ENCODE measurements at places on chromosomes 12 and 14.

- DNase-seq = no peak
Observed at GRCh38 chr14:59371771-59372170, 93.4 kb downstream of the GPR135 start.

GRCh38 chr14:35867280-35867629 lies 41.1 kb downstream of the BRMS1L start:
- DNase-seq = no peak

GRCh38 chr14:101810897-101811621 lies 49.5 kb downstream of the PPP2R5C start:
- DNase-seq = no peak

DNA sequence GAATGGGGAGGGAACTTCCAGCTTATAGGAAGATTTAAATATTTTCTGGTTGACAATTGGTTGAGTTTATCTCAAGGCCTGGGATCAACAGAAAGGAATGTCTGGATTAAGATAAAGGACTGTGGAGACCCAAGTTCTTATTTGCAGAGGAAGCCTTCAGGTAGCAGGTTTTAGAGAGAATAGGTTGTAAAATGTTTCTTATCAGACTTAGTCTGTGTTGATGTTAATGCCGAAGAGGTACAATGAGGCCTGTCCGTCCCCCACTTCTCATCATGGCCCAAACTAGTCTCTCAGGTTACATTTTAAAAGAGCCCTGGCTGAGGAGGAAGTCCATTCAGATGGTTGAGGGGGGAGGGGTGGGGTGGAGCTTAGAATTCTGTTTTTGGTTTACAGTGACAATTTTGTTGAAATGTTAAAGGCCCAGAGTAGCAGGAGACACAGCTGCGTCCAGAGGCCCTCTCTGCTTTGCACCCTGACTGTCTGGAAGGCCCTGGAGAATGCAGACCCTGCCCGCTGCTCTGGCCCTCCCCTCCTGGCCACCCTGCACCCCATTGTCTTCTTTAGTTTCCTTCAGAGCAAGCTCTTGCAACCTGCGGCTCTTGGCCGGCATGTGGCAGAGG lies 672.5 kb upstream of the TMEM132C start:
- no peak for DNase-seq

DNA sequence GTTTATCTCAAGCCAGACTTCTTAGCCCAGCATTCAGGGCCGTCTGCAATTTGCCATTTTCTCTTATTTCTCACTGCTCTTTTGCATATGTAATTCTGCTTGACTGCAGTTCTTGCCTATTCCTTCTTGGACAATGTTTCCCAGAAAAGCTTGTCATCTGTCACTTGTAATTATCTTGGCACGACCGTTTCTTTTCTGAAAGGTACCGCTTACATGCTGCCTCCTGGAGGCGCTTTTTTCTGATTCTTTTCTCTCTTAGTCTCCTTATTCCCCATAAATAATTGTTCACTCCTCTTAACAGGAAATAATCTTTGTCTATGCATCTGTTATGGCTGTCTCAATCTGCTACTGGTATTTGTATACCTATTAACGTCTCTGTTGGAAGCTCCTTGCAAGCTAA lies 1.2 kb upstream of the ALDH1L2 start:
- no peak for DNase-seq

DNA sequence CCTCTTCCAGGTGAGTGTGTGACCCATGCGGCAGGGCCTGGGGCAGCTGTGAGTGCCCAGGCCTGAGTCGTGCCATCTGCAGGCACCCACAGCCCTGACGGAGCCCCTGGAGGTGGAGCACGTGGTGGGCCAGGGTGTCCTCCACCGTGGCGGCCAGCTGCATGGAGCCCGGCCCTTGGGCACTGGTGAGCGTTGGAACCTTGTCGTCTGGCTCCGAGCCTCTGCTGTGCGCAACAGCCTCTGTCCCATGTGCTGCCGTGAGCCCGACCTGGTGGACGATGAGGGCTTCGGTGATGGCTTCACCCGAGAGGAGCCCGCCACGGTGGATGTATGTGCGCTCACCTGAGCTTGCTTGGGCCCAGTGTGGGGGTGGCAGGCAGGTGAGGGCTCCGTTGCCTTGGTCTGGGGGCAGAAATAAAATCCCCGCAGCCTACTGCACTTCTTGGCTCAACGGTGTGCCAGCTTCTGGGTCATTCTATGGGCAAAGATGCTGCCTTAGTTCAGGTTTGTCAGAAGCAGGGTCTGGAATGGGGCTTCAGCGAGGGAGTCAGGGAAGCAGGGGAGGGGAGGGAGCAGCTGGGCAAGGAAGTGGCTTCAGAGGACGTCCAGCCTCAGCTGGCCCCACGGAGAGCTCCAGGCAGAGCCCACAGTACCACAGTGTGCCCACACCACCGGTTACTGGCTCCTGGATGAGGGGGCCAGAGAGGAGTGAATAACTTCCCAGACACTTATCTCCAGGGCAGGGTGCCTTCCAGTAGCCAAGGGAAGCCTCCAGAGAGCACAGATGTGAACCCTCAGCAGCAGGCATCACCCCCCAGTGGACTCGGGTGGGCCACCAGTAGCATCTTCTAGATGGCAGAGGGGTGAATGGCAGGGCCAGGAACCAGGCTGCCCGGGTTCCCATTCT lies 1.2 kb upstream of the ARL6IP4 start:
- no peak for DNase-seq

DNA sequence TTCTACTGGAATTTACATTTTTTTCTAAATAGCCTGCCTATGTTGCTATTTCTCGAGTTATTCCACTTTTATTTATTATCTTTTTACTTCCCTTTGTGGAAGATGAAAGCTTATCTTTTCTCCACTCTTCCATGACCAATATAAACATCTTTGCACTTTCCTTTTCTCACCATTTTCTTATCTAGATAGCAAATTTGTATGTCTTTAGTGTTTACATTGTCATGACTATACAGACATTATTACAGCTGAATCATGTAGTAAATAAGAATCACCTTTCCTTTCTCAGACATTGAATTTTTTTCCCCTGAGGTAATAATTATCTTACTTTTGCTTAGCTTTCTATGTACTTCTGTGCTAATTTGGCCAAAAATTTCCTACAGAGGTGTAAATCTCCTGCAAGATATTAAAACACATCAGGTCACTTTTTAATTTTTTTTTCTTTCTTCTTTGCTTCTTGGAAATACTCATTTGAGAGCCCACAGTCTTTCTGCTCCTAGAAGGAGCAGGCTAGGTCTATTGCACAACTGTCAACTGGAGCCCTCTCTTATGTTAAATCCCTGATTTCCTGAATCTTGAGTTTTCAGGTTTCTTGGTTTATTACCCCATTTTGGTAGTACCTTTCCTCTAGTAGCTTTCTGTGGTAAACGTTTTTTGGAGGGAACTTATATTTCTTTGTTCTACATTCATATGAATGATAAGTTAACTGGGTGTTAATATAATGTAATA lies 109.0 kb upstream of the ATP2B1 start:
- DNase-seq = no peak

- no peak for DNase-seq
Observed at GRCh38 chr14:58732387-58732786, 94.6 kb downstream of the DACT1 start.

DNA sequence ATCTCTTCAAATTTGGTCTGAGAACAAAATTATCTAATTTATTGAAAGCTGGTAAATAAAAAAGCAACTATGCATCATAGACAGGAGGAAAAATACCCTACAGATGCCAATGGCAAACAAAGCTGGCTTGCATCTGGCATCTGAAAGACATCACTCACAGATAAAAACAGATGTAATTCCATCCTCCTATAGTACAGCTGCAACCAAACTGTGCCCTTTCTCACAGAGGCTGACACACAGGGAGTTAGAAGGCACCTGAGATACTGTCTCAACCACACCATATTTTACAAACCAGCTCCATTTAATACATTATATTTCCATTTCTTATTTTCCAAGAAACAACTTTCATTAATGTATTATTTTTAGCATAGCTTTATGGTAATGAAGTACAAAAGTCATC lies 39.4 kb downstream of the DUSP16 start:
- no peak for DNase-seq
